Stimulated activated CD4-positive, alpha-beta T cell treated with anti-CD3 and anti-CD28 coated beads, Interleukin-15, amount 100 ng/mL, for 1 hour (primary cell): ENCODE measurements at places on chromosomes 13 and 19.

DNA sequence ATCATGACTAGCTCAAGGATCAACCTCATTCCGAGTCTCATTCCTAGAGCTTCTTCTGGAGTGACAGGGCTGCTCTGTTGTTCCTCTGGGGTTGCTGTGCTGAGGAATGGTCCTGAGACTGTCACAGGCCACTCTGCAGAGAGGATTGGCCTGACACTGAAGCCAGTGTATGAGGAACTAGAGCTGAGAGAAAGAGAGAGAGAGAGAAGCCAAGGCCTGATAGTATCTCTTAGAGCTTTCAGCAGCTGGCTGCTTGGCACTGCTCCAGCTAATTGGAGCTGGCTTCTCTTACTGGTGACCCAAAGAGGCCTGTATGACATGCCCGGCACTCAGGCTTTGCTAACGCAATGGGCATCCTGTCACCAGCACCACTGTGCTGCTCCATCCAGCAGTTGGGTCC is 73.4 kb upstream of the FLT1 start:
- DNase-seq = no peak

DNA sequence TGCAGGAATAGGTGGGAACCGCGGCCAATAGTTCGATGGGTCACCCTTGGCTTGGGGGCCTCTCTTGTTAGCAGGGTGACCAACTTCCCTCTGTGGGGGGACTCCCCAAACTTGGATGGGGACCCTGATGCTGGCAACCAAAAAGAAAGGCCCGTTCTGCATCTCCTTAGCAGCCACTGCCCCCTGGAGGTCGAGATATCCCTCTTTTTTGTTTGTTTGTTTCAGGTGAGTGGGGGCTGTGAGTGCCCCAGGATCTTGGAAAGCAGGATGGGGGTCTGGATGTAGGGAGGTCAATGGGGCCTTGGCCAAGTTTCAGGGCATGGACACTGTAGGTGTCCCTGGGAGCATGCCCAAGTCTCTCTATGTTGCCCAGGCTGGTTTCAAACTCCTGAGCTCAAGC is 7.7 kb upstream of the CRTC1 start:
- DNase-seq = no peak

DNA sequence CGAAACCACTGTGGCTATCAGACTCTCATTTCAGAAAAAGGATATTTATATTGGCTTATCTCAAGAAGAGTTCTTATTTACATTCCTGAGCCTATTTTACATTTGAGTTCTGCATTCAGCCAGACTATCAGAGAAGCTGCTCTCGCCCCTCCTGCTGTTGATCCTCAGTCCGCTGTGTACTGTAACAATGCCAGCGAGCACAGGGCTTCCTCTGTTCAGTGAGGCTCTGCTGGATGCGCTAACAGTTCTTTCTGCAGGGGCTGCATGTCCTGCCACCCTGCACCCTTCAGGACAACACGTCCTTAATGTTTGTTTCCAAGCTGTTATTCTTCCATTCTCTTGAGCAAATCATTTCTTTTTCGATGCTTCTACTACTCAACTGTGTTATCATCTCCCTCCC is 463.7 kb upstream of the SGCG start:
- DNase-seq = no peak

DNA sequence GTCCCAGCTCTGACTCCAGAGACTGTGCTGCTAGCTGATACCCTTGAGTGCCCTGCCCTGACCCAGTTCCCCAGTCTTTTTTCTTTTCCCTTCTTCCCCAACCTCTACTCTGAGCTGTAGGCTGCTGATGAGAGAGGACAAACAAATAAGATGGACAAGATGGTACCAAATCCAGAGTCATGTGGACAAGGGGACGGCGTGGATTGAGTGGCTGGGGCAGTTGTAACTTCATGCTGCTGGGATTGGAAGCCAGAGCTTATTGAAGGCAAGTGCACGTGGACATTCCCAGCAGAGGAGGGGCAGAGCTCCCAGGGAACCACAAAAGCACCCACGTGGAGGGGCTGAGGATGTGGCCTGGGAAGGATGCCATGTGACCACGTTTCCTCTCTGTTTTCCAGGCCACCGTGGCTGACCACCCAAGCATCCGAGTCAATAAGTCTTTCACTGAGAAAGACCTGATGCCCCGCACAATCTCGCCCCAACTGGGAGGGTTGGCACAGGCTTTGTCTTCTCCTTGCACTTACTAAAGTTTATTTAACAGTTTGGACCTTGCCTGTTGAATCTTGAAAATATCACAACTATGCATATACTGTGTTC is 323.3 kb upstream of the ZNF507 start:
- no peak for DNase-seq

DNA sequence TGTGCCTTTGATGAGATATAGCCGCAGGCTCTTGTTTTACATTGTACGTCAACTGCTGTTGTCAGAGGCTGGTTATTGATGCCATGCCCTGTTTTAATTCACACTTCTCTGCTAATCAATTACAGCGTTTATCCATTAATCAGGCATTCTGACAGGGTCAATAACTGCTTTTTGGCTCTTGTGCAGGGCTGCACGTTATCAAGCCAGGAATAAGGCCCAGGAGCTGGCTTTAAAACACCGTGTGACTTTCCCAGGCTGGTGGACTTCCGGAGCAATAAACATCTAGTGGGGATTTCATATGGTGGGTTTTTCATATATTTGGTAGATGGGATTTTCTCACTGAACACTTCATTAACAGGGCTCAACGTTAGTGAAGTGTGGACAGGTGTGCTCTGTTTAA is 221.7 kb downstream of the TM9SF2 start:
- no peak for DNase-seq

DNA sequence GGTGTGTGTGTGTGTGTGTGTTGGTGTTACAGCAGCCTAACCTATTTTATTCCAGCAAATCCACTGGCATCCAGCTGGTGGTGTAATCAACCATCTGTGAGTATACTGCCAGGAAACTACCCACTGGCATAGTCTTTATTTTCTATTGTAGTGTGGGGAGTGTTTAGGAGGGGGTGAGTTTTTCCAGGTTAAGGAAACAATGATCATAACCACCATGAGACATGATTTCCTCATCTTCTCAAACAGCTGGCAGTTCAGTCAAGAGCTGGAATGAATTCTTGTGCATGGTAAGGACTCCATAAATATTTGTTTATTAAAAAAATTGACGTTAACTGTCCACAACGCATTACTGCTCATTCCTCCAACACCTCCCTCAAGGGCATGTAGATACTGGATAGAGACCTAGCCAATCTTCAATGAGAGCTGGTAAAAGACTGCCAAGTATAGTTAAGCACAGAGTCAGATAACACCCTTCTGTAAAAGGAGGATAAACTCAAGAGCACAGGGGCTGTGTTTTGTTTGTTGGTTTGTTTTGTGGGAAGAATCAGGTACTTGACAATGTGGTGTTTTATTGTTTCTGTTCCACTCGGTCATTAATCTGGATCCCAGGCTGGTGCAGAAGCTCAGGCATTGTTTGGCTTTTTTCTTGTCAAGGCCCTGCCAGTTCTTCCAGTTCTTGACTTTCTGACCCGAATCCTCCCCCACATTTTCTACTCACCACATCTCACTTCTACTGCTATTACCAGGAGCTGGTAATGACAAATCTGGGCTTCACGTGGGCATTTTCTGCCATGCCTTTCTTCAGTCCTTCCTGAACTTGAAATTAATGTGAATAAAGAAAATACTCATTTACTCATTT is 31.6 kb upstream of the SLC46A3 start:
- no peak for DNase-seq

- DNase-seq = no peak
Observed at GRCh38 chr13:77002590-77003190, 10.8 kb downstream of the CLN5 start.
